ENCODE measurements at places on chromosomes 1 and 21.

DNA sequence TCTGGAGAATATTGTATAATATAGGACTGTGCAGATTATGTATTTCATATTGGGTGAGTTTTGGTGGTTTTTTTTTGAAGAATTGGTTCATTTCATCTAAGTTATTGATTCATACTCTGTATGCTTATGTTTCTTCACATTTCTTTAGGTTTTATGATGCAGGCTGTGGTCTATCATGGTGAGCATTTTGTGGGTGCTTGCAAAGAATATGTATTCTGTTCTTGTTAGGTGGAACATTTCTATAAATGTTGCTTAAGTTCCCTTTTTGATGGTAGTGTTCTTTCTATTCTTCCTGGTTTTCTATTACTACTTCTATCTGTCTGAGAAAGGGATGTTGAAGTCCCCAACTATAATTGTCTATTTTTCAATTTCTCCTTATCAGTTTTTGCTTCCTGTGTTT lies 42.6 kb downstream of the PKN2 start:
- no peak overlapping the region for H3K27ac ChIP-seq
- H3K4me1 ChIP-seq: no peaks in the 10 kb centered on the region
- no peaks in the 10 kb centered on the region for H3K36me3 ChIP-seq

DNA sequence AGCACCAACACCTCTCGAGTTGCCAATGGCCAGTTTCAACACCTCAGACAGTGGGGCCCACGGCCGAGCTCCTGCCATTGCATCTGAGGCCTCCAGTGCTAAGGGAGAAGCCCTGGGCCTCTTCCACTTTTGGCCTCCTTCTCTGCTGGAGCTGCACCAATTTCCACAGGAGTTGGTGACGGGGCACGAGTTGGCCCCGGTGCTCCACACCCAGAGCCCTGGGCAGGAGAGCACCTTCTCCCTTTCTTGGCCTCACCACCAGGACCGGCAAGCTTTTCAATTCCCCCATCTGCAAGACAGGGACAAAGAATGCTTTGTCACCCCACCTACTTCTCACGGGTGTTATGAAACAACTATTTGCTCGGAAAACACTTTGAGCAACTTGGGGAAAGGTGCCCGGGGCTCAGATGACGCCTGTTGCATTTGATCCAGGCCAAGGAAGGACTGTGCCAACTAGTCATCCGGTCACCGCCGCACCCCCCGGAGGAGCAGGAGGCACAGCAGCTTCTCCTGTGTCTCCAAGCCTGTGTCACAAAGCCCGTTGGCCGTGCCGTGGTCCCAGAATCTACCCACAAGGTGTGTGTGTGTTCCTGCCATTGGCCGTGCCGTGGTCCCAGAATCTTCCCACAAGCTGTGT lies 55.2 kb downstream of the TOMM20 start:
- peak overlapping the region; percentile 51 for H3K4me3 ChIP-seq
- DNase-seq: peak; percentile 96
- no peaks in the 10 kb centered on the region for H3K27me3 ChIP-seq
- peaks cover 36% of the 10 kb centered on the region for H3K4me1 ChIP-seq
- H3K27ac ChIP-seq: peak overlapping the region; percentile 99
- no peaks in the 10 kb centered on the region for H3K36me3 ChIP-seq

- H3K27me3 ChIP-seq: no peaks in the 10 kb centered on the region
- no peaks in the 10 kb centered on the region for H3K4me1 ChIP-seq
- H3K4me3 ChIP-seq: no peak overlapping the region
Measured at GRCh38 chr21:36434144-36434543, 45.8 kb downstream of the CLDN14 start.

DNA sequence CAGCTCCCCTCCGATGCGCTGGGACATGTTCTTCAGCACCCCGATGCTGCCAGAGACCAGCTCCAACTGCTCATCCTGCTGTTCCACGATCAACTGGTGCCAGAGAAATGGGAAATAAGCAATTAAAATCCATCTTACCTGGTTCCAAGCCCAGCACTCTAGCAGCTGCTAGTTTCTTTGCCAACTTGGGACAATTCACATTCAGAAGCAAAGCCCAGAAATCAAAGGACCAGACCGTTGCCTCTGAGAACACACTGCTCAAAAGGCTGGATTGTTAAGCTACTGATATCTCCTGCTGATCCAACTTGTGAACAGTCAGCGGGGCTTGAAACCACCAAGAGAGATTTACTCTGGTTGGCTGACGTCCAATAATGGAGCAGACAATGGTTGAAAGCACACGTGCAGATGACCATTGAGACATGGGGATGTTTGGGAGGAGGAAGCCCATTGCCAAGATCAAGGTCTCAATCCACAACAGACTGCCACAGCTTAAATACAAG lies 34.4 kb downstream of the STX6 start:
- H3K4me1 ChIP-seq: no peaks in the 10 kb centered on the region
- no peak for DNase-seq
- H3K4me3 ChIP-seq: no peak overlapping the region
- H3K27ac ChIP-seq: no peak overlapping the region
- no peaks in the 10 kb centered on the region for H3K36me3 ChIP-seq

- H3K36me3 ChIP-seq: no peaks in the 10 kb centered on the region
- H3K27ac ChIP-seq: no peak overlapping the region
- no peaks in the 10 kb centered on the region for H3K4me1 ChIP-seq
- no peaks in the 10 kb centered on the region for H3K27me3 ChIP-seq
- DNase-seq: no peak
Measured at GRCh38 chr1:16117369-16117768, 38.5 kb downstream of the EPHA2 start.

GRCh38 chr1:234222561-234223280 lies 150.5 kb upstream of the COA6 start:
- H3K27me3 ChIP-seq: no peaks in the 10 kb centered on the region
- H3K4me3 ChIP-seq: no peak overlapping the region
- DNase-seq: no peak
- no peaks in the 10 kb centered on the region for H3K4me1 ChIP-seq
- H3K27ac ChIP-seq: no peak overlapping the region

GRCh38 chr1:116717318-116717717 lies 36.9 kb upstream of the CD2 start:
- DNase-seq: no peak
- no peak overlapping the region for H3K4me3 ChIP-seq
- no peaks in the 10 kb centered on the region for H3K27me3 ChIP-seq
- H3K27ac ChIP-seq: no peak overlapping the region
- H3K4me1 ChIP-seq: no peaks in the 10 kb centered on the region

DNA sequence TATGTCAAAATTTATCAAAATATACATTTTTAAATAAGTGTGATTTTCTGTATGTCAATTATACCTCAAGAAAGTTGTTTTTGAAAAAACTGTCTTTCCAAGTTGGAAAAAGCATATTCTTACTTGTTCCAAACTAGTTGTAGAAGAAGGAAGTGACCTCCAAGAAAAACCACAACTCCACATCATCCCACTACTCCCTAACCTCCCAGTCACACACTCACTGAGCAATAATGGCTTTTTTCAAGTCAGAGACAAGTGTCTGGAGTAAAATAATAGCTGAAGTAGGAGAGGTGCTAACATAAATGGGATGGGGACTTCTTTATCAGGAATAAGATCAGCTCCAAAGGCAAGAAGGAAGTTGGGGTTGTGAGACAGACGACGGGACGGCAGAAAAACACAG lies 13.4 kb downstream of the EPRS1 start:
- no peak for DNase-seq
- no peak overlapping the region for H3K27ac ChIP-seq
- no peak overlapping the region for H3K4me3 ChIP-seq
- no peaks in the 10 kb centered on the region for H3K4me1 ChIP-seq
- no peaks in the 10 kb centered on the region for H3K27me3 ChIP-seq
- H3K36me3 ChIP-seq: no peaks in the 10 kb centered on the region

DNA sequence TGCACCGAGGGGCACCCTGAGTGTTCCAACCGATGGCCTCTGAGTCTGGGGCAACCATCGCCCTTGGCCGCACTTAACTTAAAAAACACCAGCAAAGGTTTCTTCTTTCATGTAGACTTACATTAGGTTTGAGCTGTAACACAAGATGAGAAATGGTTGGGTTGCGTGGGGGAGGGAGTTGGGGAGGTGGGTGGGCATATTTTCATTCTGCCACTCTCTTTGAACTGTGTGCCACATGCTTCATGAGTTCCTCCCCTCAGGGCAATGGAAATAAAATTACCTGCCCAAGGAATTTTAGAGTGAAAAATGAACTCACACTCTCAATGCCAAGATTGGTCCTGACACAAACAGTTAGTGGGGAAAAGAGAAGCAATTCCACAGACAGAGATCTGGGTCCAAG lies 430.1 kb upstream of the USP24 start:
- H3K4me3 ChIP-seq: no peak overlapping the region
- H3K27ac ChIP-seq: peak overlapping the region; percentile 25
- no peak for DNase-seq
- H3K36me3 ChIP-seq: no peaks in the 10 kb centered on the region
- H3K27me3 ChIP-seq: no peaks in the 10 kb centered on the region
- no peaks in the 10 kb centered on the region for H3K4me1 ChIP-seq

- H3K4me3 ChIP-seq: no peak overlapping the region
- H3K36me3 ChIP-seq: no peaks in the 10 kb centered on the region
- no peaks in the 10 kb centered on the region for H3K27me3 ChIP-seq
- no peaks in the 10 kb centered on the region for H3K4me1 ChIP-seq
Measured at GRCh38 chr1:54112027-54112426, 40.8 kb downstream of the CDCP2 start.

- H3K4me1 ChIP-seq: peaks cover 7% of the 10 kb centered on the region
- no peaks in the 10 kb centered on the region for H3K36me3 ChIP-seq
- no peaks in the 10 kb centered on the region for H3K27me3 ChIP-seq
- no peak for DNase-seq
- H3K4me3 ChIP-seq: no peak overlapping the region
- no peak overlapping the region for H3K27ac ChIP-seq
Measured at GRCh38 chr1:157040802-157041201, 4.7 kb downstream of the ARHGEF11 start.

DNA sequence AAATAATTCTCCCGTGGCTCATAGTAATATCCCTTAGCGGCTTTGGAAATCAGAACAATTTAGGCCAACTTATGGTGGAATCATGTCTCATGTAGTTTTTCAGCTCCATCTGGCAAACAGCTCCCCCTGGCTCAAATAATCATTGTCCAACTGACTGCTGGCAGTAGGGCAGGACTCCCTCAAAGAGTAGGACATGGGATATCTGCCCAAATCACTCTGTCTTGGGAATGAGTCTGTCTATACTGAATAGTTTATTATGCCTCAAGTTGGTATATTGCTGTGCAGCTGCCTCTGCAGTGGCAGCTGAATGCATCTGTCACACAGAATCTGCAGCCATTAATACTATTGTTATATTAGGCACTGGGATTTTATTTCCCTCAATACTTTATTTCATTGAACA lies 255.7 kb downstream of the COL11A1 start:
- no peak for DNase-seq
- no peak overlapping the region for H3K27ac ChIP-seq
- no peaks in the 10 kb centered on the region for H3K4me1 ChIP-seq
- H3K4me3 ChIP-seq: no peak overlapping the region
- no peaks in the 10 kb centered on the region for H3K27me3 ChIP-seq
- no peaks in the 10 kb centered on the region for H3K36me3 ChIP-seq

GRCh38 chr1:175136246-175136645 lies 56.3 kb downstream of the KIAA0040 start:
- H3K36me3 ChIP-seq: no peaks in the 10 kb centered on the region
- no peaks in the 10 kb centered on the region for H3K4me1 ChIP-seq
- H3K27me3 ChIP-seq: no peaks in the 10 kb centered on the region
- DNase-seq: no peak
- no peak overlapping the region for H3K4me3 ChIP-seq
- H3K27ac ChIP-seq: no peak overlapping the region

DNA sequence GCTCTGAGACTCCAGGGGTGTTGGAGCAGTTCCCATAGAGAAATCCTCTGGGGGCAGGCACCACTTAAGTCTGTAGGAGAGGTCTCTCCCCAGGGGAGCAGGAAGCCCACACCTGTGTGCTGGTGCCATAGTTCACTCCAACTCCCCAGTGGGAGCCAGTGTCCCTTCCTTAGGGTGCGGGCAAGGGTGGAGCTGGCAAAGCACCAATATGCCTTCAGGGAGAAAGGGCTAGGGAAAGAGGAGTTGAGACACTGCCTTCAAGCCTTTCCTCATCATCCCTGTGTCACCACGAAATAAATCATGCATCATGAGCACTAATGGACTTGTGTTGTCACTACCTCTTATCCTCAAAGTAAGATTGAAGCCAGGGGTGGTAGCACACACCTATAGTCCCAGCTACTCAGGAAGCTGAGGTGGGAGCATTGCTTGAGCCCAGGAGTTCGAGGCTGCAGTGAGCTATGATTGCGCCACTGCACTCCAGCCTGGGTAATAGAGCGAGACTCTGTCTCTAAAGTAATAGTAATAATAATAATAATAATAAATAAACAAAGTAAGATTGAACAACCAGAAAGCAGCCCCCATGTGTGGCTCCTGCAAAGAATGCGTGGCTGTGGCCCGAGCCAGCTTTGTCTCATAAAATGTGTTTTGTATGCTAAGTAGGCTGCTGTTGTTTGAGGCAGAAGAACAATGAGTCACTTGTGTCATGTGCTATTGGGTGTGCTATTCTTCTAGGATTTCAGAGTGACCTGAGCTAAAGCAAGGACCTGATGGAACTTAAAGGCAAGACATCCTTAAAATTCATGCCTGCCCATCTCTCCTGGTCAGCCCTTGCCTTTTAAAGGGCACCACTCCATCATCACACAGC lies 6.7 kb upstream of the TIE1 start:
- DNase-seq: no peak
- no peak overlapping the region for H3K4me3 ChIP-seq
- peaks cover 15% of the 10 kb centered on the region for H3K4me1 ChIP-seq
- H3K36me3 ChIP-seq: no peaks in the 10 kb centered on the region
- H3K27ac ChIP-seq: peak overlapping the region; percentile 86

GRCh38 chr1:156750191-156750672 lies 1.2 kb downstream of the HDGF start:
- peaks cover 38% of the 10 kb centered on the region for H3K4me1 ChIP-seq
- peak overlapping the region; percentile 100 for H3K27ac ChIP-seq
- H3K27me3 ChIP-seq: no peaks in the 10 kb centered on the region

DNA sequence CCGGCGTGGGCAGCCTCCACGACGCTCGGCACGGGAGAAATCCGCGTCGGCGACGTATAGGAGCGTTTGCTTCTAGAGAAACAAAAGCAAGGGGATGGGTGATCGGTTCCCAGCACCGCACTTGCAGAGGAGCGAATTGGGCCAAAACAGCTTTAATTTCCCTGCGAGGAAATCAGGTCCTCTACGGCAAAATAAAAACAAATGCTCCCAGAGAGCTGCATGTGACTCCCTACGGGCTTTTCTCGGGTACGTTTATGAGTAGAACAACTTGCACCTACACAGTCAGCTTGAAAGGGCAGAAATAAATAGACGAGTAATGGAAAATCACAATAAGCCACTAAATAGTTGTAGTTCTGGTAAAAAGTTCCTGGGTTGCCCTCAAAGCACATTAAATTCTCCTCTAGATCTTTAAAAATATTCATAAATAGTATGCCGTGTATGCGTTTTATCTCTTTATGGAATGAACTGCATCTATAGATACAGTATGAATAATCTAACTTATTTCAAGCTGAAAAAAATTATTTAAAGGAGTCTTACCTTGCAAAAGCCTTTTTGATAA lies 1.2 kb downstream of the NHLH2 start:
- peaks cover 72% of the 10 kb centered on the region for H3K27me3 ChIP-seq
- H3K36me3 ChIP-seq: no peaks in the 10 kb centered on the region
- H3K4me1 ChIP-seq: peaks cover 18% of the 10 kb centered on the region
- no peak for DNase-seq
- no peak overlapping the region for H3K4me3 ChIP-seq
- H3K27ac ChIP-seq: no peak overlapping the region
